Sciatic nerve (tissue), 2 donors: ENCODE measurements at places on chromosomes 3 and 15. TPM values are rescaled to one million over a fixed set of nuclear protein-coding genes. Genes with fewer than 3 reads are reported as not detected.

- no peak for DNase-seq
These were observed at the start of gene RYR3 for GRCh38 chr15:33310481-33311311. TSS of gene RYR3 (plus strand) at chr15:33310967. CDS start at chr15:33311046, 79 bp downstream.

DNA sequence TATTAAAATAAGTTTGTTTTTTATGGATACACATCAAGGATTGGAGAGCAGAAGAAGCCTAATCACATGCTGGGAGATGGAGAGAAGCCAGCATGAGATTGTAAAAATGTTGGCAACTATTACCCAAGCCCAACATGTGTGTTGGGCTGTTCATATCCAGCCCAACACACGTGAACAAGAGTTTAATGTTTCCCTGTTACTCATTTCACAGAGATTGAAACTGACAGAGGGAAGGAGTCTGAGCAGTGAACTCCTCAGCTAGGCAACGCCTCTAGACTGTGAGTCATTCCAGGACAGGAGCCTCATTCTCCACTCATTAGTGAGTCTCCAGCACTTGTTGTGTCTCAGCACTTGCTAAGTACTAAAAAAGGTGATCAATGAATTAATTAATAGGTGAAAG is 43.2 kb upstream of the CMSS1 start:
- DNase-seq, result no peak

DNA sequence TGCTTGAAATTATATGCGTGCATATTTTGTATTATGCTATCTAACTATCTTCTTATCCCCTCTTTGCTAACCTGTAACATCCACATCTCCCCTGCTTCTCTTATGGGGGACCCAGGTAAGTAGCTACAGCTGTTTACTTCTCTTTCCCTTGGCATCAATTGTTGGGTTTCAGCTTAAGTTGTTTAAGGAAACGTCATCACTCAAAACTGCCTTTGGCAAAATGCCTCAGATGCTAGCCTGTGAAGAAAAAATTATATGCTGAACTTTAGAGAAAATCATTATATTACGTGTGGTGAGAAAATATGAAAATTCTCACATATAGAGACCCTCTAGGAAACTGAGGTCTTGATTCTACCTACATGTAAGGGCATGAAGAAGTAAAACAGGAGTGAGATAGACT is 447.0 kb upstream of the NECTIN3 start:
- no peak for DNase-seq

DNA sequence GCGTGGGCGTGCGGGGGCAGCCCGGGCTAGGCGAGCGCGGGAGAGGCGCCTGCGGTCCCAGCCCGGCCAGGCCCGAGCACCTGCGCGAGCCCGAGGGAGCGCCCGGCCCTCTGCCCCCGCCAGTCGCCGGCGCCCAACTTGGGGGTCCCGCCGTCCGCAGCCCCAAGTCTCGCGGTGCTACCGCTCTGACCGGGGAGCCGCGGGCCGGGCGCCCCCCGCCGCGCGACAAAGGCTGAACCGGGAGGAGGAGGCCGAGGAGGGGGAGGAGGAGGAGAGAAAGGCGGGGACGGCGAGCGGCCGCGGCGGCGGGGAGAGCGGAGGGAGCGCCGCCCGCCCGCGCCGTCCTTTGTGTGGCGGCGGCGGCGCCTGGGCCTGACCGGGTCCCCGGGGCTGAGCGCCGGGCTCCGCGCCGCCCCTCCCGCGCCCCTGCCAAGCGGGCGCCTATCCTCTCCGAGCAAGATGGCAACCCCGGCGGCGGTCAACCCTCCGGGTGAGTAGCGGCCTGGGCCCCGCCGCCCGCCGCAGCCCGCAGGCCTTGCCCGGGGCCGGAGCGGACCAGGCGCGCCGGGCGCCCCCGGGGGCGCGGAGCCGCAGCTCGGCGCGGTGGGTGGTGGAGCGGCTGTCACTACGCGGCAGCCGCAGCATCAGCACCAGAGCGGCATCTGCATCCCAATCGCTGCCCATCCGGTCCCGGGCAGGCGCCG is at the start of gene ARNT2:
Gene ARNT2 (plus strand): TSS at position 326 of the 704 bp plus-strand sequence. CDS start 134 bp downstream, at position 460.
- peak; percentile 58 for DNase-seq

ERICH6 gene
- 0.49 TPM for total RNA-seq

HYAL3 gene
- total RNA-seq, result 1.5 TPM

GOLGA6B gene
- total RNA-seq, result not detected

DNA sequence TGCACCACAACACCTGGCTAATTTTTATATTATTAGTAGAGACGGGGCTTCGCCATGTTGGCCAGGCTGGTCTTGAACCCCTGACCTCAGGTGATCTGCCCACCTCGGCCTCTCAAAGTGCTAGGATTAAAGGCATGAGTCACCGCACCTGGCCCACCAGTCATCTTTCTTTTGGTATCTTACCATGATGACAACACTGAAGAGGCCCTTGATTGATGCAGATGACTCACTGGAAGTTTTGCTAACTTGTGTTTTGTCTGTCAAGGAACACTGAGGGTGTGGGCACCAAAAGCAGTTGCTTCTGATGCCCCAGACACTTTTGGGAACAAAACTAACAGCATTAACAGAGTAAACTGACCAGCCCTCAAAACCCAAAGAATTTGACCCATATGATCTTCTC is 88.3 kb downstream of the MYO5A start:
- DNase-seq, result no peak

DNA sequence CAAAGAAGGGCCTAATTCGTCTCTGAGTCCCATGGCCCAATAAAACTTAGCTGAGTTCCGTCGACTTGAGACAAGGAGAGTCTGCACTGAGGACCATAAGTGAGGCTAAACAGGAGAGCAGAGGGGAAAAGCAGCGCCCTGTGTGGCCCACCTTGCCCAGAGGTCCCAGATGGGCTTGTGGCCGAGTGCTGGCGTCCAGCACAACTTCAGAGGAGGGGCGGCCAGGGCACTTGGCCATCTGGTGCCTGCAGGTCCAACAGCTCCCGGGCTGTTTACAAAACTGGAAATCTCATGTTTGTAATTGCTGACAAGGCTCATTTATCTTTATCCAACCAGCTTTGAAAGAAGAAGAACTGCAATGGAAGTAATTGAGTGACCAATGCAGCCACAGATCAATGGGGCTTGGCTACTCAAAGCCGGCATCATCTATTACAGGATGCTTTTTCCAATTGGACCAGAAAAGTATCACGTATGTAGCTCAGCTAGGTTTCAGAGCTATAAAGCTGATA is 306.3 kb downstream of the OCA2 start:
- no peak for DNase-seq

CLEC3B gene
- total RNA-seq, result 105 TPM

DNA sequence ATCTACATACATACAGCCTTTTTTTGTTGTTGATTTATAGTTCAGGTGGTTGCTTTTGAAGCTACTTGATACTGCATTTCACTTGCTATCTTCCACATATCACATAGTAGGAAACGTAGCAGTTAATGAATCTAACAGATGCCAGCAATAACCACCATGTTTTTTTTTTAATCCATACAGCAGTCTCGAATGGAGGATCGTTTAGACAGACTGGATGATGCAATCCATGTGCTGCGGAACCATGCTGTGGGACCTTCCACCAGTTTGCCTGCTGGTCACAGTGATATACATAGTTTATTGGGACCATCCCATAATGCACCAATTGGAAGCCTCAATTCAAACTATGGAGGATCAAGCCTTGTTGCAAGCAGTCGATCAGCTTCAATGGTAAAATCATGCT is 123.2 kb upstream of the CGNL1 start:
- DNase-seq, result no peak

- no peak for DNase-seq
These were observed 15.8 kb downstream of the NPTN start for GRCh38 chr15:73617301-73617831.

DNA sequence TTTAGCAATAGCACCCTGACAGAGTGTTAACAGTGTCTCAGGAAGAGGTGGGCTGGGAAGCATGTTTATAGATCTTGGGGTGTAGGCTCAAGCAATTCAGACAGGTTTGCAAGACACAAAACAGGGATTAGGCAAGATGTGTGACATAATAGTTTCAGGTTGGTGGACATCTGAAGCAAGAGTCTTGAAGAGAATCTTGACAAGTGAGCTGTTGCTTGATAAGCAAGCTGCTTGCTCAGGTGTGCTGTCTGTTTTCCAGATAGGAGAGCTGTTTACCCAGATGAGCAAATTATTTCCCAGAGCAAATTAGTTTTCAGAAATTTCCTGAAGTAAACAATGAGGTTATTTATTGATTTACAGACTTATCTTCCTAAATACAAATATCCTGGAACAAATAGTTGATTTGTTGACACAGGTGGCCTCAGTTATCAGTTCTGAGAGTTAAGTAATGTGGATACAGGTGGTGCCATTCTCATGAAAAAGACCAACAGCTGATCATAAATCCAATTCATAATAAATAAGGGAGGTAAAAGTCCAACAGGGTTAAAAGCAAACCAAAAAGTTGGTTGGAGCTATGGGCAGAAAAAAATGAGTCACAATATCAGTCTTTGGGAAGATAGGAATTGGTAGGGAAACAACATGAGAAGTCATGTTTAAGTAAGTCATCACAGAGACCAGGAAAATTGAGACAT is 437.3 kb downstream of the TBL1XR1 start:
- DNase-seq, result no peak

- DNase-seq, result no peak
These were observed 32.4 kb downstream of the MYL3 start for GRCh38 chr3:46830801-46831200.

DNA sequence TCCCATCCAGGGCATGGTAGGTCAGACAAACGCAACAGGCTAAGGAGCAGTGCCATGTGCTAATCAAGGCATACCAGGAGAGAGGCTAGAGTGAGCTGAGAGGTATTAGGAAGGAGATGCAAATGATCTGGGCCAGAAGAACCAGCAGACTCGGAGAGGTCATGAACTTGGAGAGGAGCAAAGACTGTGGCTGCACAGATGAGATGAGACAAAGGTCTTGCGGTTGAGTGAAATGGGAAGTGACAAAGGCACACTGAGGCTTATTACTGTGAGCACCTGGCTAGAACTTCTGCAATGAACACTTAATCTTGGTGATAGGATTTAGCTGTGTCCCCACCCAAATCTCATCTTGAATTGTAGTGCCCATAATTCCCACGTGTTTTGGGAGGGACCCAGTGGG is 380.2 kb downstream of the ULK4 start:
- no peak for DNase-seq

TEX264 gene
- total RNA-seq, result 35.8 TPM

- no peak for DNase-seq
These were observed 40.2 kb downstream of the PPM1L start for GRCh38 chr3:160796089-160796812.

GP9 gene
- total RNA-seq, result 0.53 TPM

DNA sequence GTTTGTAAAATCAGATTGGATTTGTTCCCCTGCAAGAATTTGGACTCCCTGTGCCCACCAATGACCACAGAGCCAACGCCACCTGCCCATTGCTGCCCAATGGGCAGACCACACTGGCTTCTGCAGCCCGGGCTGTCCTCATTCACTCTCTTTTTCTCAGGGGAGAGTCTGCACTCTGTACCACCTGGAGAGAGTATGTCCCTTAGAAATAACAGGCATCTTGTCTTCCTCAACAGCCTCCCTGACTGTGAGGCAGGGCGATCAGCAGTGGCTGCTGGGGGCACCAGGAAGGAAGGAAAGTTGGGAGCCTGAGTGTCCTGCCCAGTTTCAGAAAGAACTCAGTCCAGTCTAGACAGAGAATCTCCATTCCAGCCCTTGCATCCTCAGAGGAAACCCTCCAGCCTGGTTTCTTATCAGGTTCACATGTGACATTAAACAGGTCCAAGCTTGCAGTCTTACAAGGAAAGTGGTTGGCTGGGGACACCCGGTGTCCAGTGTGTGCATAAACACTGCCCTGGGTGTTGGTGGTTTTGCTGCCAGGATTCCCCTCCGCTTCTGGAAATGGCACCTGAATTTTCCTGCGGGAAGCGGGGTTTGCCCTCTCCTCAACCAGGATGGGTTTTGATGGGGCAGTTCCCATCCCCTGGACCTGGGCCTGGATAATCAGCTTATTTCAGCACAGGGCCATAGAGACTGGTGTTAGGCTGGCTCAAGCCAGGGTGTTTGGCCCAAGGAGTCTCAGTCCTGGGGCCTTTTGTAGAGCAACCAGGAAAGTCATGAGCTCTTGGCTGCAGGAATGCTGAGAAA is 37.2 kb downstream of the SSUH2 start:
- no peak for DNase-seq

CNTN3 gene
- 3.7 TPM for total RNA-seq

ITIH4 gene
- total RNA-seq, result 16.3 TPM

- no peak for DNase-seq
These were observed 13.7 kb upstream of the CCR3 start for GRCh38 chr3:46228260-46229242.

GRM7 gene
- total RNA-seq, result 2.1 TPM

- DNase-seq, result no peak
These were observed 113.2 kb downstream of the MBNL1 start for GRCh38 chr3:152381881-152382295.

- no peak for DNase-seq
These were observed 357.9 kb downstream of the LSAMP start for GRCh38 chr3:116087426-116087825.

- no peak for DNase-seq
These were observed 14.0 kb downstream of the DNAH12 start for GRCh38 chr3:57530071-57530608.

GRCh38 chr3:177703788-177704187 is 506.5 kb upstream of the TBL1XR1 start:
- no peak for DNase-seq

DNA sequence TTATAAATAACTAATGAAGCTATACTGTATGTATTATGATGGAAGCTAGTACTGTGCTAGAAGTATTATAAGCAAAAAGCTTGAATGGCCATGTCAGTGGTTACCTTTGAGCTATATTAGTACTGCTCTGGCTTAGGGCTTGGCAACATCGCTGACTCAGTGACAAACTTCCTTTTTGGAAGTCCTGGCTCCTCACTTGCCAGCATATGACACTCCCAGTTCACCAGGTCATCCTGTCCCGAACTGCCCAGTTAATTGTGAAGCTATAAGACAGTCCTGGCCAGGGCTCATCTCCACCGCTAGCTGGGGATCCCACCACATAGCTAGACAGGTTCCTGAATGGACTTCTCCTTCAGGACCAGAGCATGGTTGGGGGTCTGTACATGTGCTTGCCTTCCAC is 31.9 kb downstream of the RAB8B start:
- DNase-seq, result no peak

SNX22 gene
- 2.1 TPM for total RNA-seq

DNA sequence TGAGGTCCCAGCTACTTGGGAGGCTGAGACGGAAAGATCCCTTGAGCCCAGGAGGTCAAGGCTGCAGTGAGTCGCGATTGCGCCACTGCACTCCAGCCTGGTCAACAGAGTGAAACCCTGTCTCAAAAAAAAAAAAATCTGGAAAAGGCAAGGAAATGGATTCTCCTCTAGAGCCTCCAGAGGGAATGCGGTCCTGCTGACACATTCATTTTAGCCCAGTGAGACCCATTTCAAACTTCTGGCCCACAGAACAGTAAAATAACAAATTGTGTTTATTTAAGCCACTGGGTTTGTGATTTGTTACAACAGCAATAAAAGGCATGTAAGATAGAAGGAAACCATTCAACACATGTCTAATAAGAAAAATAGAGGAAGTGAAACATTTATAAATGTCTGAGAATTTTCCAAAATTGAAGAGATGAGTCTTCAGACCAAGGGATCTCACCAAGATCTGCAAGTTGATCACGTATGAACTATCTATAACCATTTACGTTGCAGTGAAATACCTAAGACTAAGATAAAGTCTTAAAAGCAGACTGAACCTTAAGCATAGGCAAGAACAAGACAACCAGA is at the start of gene HTR3E:
Gene HTR3E (plus strand): TSS at position 254 of the 573 bp plus-strand sequence. CDS start 466 bp downstream, outside the sequence.
- no peak for DNase-seq

LTK gene
- 1.1 TPM for total RNA-seq
